ENCODE measurements at places on chromosomes 2 and 18.

DNA sequence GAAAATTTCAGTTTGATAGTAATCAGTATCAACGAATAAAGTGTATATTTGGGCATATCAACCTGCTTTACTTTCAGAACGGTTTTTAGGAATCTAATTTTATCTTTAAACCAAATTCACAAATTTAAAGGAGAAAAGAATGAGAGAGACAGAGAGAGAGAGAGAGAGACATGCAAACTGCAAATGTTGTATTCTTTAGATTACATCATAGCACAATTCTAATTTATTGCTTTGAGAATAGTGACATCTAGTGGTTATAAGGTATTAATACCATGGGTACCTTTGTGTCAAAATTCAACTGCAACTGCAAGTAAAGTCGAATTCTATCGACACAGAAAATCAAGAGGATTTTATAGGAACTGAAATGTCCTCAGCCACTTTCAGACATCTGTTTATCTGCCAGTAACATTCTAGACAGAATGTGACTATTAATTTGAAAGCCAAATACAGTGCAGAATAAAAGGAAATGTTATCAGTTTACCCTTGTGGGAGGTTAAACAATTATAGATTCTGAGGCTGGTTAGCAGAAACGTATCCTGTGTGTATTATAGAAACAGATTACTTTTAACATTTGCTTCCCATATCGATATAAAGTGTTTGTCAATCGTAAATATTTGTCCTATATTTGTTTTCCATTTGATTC, 529.8 kb upstream of the VRK2 start:
- no peak for DNase-seq

- no peak for DNase-seq
Observed at GRCh38 chr2:49804111-49804510, 649.8 kb upstream of the FSHR start.

DNA sequence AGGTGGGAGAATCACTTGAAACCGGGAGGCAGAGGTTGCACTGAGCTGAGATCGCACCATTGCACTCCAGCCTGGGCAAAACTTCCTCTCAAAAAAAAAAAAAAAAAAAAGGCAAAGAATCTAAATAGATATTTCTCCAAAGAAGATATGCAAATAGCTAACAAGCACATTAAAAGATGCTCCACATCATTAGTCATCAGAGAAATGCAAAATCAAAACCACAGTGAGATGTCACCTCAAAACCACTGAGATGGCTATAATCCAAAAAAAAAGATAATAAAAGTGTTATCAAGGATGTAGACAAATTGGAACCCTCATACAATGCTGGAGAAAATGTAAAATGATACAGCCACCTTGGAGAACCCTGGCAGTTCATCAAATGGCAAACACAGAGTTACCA, 8.4 kb downstream of the ST8SIA5 start:
- DNase-seq = no peak

DNA sequence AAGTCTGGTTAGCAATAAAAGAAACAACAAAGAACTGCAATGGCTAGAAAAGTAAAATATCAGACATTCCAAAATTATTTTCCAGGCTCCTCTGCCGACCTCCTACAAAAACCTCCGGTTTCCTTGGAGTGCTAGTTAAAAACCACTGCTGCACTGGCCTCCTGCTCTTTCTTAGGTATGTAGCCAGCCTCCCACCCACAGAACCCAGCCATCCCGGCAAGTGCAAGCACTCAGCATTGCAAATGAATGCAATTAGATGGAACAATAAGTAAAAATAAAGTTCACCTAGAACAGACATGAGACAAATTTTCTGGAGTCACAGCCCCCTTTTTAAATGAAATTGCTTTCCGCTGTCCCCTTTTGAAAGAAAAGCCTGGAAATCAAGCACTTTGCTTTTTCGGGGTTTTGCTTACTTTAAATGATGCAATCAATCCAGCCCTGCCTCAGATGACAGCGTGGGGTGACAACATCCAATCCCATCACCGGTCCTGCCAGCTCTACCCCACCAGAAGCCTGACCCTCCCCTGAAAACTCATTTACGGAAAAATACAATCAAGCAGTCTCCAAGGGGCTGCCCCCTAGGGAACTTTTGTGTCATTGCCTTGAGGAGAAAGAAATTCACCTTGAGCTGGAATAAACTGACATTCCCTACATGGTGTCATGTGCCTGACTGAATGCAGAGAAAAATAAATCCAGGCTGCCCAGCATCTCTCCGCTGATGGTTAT, 199.8 kb downstream of the EPHA4 start:
- no peak for DNase-seq

DNA sequence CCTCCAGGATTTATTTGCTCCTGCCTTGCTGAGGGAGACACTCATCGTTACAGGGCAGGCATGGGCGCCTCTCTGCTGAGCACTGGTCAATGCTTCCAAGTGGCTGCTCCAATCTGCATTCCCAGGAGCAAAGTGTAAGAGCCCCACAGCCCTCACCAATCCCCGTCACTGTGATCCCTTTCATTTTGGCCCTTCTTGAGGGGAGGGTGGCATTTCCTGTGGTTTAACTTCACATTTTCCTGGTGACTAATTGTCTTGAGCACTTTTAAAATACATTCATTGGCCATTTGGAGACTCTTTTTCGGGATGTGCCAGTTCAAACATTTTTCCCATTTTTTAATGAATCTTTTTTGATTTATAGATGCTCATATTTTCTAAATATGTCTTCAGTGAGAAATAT, 33.0 kb downstream of the TPO start:
- no peak for DNase-seq

GRCh38 chr18:478681-479080, 21.8 kb downstream of the COLEC12 start:
- DNase-seq = no peak

DNA sequence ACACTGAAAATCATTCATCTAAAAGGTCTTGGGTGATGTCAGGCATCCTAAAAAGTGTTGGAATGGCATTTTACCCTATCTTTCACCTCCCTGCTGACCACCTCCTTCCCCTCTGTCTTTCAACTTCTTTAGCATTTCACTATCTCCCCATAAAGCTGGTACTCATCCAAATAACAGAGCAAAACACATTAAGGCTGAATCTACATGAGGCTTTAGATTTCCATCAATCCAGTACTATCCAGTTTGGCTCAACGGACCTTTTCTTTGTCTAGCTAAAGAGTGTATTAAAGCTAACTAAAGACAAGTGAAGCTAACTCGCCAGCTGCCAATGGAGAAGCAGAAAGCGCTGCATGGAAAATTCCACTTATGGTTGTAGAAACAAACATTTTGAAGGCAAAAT, 122.5 kb upstream of the NCKAP5 start:
- no peak for DNase-seq

DNA sequence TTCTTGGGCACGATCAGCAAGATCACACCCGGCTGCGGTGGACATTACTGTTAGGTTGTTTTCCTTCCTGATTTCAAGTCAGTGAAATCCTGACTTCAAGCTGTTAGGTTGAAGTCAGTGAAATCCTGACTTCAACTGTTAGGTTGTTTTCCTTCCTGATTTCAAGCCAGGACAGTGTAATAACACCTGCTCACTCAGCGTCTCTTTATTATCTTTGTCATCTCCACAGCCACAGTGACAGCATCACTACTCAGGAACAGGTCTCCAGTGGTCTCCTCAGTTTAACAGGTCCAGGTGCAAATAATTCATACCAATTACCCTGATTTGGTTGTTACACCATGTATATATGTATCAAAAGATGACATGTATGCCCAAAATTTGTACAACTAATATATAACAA, 208.1 kb upstream of the REG3G start:
- no peak for DNase-seq

DNA sequence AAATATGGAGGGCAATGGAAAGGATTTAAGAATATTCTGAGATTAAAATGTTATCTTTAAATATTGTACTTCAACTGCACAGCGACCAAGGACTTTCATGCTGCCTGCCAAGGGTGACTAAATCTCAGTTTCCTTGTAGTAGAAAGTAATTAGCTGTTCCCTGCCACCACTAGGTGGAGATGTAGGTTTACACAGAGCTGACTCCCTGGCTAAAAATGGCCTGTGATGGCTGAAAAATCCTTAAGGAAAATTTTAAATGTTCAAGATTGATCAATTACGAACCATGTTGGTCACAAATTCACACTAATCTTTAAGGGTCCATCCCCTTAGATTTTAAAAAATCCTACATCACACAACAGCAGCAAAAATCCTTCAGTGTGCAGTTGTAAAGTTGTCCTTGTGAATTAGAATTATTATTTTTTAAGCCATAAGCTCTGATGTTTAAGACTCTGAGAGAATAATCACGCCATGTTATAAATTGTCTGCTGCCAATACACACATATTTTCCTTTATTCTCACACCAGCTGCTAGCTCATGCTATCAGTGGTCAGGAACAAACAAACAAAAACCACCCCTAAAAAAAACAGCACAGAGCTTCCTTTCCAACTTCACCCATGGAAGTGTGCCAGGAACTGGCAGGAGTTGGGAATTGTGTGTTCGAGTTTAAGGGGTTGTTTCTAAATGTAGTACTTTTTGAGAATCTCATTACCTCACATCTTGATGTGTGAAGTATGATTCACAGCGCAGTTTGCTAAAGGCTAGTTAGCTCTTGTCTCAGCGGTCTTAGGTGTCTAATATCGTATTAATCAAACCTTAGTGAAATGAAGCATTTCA, 399.8 kb downstream of the TMEM182 start:
- DNase-seq = no peak

- no peak for DNase-seq
Observed at GRCh38 chr2:71449343-71449742, 4.0 kb upstream of the DYSF start.

GRCh38 chr2:161625314-161625919, 1.2 kb downstream of the SLC4A10 start:
- DNase-seq = no peak

DNA sequence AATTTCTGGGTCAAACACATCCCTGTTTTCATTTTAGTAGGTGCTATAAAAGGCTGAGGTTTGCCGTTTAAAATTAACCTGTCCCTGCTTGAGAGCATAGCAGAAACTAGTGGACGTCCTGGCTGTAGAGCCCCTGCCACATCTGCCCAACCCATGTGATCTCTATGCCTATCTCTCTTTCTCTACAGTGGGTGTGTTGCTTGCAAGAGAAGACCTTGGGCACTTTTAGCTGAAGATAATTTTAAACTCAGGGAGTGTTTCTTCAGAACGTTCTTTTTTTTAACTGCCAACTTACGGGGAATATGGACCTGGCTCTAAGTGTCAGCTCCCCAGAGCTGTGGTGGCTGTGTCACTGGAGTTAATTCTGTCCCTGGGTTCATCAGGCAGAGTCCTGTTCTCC, 100.6 kb downstream of the NRP2 start:
- no peak for DNase-seq

GRCh38 chr2:158745067-158745865, 49.9 kb upstream of the DAPL1 start:
- no peak for DNase-seq

- peak; percentile 94 for DNase-seq
Observed at GRCh38 chr2:64606479-64607363, 47.0 kb downstream of the SERTAD2 start.

- DNase-seq = no peak
Observed at GRCh38 chr2:121279476-121280220, 5.4 kb downstream of the TFCP2L1 start.

GRCh38 chr18:52082246-52082645, 257.8 kb upstream of the DCC start:
- no peak for DNase-seq

DNA sequence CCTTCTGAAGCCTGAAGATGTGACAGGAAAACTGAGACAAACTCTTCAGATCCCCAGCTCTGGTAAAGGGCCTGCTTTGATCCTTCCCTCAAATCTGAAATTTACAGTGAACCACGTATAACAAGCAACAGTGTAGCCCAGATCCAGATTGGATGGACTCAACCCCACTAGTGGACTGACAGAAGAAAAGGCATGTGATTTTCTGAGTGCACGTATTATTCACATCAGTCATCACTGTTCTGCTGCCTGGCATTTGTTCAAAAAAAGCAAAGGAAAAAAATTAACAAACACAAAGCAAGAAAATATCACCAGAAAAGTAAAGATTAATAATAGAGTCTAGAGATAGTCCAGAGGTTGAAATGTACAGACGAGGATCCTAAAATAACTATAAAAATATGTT, 87.6 kb downstream of the CYRIA start:
- DNase-seq = no peak

- DNase-seq = no peak
Observed at GRCh38 chr2:229401171-229401865, 130.2 kb upstream of the PID1 start.

- no peak for DNase-seq
Observed at GRCh38 chr2:206255003-206255402, 19.5 kb upstream of the ZDBF2 start.

GRCh38 chr2:168064011-168064998, 183.1 kb downstream of the STK39 start:
- no peak for DNase-seq

- DNase-seq = no peak
Observed at GRCh38 chr2:28748176-28748575, 3.5 kb upstream of the PPP1CB start.

DNA sequence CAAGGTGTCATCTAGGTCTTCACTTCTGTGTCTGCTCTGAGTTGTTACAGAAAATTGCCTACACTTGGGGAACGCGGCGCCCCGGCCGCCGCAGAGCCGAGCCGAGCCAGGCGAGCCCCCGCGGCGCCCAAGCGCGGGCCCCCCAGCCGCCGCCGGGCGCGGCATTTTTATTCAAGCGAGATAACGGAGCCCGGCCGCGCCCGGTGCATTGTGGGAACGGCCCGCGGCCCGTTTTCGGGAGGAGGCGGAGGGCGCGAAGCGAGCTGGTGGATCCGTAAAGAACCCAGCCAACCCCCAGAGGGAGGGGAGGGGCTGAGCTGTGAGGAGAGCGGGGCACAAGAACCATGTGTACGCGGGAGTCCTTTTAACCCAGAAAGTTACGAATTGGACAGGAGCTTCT, 191.8 kb downstream of the FTCDNL1 start:
- no peak for DNase-seq

- no peak for DNase-seq
Observed at GRCh38 chr2:208363485-208363884, 43.1 kb upstream of the PTH2R start.

DNA sequence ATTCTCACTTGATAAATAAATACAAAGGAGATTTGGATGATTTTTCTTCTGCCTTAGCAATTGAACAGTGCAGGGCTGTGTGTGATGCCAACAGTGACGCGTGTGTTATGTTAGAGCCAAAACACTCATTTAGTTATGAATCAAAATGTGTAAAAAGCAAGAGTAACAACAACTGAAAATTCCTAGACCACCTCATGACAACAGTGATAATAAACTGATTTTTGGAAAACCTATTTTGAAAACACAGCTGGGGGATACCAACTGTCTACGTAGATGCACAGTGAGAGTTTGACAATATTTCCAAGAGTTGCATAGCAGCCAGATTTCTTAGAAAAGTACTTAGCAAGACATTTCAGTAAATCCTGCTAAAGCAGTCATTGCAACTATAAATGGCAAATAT, 323.9 kb downstream of the GALR1 start:
- no peak for DNase-seq

DNA sequence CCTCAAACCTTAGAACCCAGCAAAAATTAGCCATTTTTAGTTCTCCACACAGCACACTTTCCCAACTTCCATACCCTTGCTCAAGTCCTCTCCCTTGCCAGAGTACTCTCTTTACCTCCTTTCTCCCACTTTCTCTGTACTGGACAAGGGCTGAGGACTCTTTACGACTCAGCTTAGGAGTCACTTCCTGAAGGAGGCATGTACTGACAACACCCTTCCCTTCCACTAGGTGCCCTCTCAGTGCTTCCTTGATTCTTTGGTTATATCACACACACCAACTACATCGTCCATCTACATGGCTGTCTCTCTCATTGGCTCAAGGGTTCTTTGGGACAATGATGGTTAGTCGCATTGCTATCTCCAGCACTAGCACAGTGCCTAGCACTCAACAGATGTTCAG, 5.2 kb upstream of the C18orf63 start:
- no peak for DNase-seq

GRCh38 chr2:32715981-32716380, 88.1 kb downstream of the TTC27 start:
- no peak for DNase-seq
